Astrocyte of the cerebellum (primary cell): ENCODE measurements at places on chromosomes 3 and 15.
A peak's percentile ranks its signal among the peaks of the same experiment; 100 is the strongest.

GRCh38 chr15:79629687-79630086 lies 197.6 kb downstream of the MINAR1 start:
- no peak for DNase-seq

DNA sequence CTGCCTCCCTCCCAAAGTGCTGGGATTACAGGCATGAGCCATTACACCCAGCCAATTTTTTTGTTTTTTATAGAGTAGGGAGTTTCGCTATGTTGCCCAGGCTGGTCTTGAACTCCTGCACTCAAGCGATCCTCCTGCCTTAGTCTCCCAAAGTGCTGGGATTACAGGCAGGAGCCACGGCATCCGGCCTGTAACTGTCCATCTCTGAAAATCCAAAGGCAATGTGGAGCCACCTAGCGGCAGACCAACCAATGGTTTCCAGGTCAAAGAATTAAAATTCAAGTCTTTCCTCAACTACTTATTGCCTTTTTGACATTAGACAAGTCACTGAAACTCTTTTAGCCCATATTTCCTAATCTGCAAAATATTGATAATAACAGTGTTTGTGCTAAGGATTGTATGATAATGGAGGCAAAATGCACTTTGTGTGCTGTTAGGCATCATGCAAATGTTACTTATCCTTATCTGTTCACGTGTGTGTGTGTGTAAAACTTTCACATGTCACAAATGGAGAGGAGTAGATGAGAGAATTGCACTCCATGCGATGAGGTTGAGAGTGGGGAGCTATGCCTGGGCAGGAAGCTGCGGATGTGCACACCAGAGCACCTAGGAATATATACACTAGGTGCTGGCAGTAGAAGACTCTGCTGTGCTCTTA lies 48.7 kb downstream of the COL8A1 start:
- peak; percentile 53 for DNase-seq

- no peak for DNase-seq
These were observed 11.2 kb downstream of the IGDCC4 start for GRCh38 chr15:65411465-65412071.

DNA sequence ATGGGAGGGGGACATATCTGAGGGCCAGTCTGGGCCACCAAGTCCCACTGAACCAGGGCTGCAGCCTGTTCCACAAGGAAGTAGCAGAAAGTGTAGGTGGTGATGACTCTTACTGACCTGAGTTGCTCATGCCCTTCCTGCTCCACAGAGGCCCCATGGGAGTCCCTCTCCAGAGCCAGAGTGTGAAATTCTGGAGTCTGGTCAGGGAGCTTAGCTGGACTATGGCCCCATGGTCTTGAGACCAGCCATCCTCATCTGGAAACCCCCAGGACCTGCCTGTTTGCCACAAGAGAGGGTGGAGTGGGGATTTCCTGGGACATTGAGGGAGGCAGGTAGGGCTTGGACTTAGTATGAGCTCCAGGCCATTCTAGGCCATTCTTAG lies 3.0 kb downstream of the SPINT1 start:
- no peak for DNase-seq

- DNase-seq: no peak
These were observed 248.7 kb upstream of the IL12A start for GRCh38 chr3:159739969-159740368.

- DNase-seq: no peak
These were observed 37.0 kb downstream of the RLBP1 start for GRCh38 chr15:89184357-89184756.

DNA sequence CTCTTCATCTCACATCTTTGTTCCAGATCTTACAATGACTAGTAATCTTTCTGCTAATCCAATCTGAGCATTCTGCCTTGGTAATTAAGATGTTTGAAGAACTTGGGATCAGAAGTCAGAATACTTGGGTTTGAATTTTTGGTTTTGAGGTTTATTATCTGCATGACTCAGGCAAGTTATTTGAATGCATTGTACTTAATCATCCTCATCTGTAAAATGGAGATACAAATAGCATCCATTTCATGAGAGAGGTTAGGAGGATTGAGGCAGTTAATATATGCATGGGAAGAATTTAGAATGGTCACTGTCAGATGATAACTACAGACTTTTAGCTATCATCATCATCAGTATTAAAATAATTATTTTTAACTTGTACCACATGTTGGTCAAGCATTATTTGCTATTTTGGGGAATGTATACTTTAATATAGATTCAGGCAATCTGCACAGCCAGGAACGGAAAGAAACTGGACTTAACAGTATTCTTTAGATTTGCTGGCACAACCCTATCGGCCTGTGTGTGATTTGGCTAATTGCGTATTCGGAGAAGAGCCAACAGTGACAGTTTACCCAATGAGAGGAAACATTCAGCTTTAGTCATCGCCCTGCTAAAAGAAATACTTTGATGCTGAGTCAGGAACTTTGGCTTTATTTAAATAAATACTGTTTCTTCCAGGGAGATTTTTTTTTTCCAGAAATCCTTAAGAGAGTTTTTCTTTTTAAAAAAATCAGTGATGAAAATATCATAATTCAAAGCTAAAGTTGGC lies 600.0 kb downstream of the ROBO1 start:
- DNase-seq: peak; percentile 99

- DNase-seq: no peak
These were observed 10.4 kb upstream of the CHAC1 start for GRCh38 chr15:40942878-40943277.
